ENCODE measurements at places on chromosomes 6 and 20.

DNA sequence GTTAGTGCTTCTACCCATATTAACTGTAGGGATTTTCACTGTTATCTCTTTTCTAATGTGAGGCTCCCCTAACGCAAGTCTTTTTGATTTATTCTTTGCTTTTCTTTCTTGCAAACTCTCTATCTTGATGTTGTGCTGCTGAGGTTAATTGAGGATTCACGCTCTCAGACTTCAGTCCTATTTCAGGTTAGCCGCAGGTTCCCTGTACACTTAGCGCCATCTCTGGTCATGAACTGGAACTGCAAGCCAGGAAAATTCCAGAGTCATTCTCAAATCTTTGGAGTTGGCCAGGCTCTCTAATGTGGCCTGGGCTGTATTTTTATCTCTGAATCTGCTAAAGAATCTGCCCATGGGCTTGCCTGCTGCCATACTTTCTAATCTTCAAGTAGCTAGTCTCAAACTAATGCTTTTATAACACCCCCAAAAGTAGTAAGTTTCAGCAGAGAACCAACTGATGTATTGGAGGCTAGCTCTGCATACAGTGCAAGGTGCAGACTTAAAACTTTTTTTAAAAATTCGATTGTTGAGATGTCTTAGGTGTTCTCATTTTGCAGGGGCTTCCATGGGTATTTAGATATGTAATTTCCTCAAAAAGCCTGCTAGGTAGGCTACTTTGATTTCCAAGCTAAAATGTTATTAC, 91.1 kb upstream of the OPRM1 start:
- no peak for DNase-seq

DNA sequence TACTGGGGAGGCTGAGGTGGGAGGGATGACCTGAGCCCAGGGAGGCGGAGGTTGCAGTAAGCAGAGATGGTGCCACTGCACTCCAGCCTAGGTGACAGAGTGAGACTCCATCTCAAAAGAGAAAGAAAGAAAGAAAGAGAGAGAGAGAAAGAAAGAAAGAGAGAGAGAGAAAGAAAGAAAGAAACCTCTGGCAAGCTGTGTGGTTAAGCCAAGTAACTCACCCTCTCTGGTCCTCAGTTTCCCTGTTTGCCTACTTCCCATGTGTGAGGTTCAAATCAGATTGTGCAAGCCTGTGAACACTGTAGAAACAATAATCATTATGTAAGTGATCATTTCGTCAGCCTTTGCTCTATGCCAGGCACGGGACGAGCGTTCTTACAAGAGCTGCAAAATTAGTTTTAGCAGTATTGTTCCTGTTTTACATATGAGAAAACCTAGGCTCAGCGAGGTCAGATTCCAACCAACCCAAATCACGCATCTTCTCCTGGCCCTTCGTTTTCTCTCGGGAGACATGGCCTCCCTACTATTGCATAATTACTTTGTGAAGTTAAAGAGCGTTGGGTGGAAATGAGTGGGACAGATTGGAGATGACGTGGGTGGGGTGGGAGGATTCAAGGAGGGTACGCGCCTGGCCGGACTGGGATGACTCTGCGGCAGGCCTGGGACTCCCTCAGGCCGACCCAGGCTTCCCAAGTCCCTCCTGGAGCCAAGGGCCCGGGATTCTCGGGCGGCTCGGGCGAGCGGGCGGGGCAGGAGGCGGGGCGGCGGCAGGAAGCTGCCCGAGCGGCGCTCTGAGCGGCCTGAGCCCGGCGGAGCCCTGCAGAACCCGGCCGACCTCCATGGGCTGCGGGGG, at the start of gene SNX21:
Gene SNX21, plus strand, starts transcription at position 770 of the 853 bp plus-strand sequence. CDS start 121 bp downstream, outside the sequence.
- no peak for DNase-seq

DNA sequence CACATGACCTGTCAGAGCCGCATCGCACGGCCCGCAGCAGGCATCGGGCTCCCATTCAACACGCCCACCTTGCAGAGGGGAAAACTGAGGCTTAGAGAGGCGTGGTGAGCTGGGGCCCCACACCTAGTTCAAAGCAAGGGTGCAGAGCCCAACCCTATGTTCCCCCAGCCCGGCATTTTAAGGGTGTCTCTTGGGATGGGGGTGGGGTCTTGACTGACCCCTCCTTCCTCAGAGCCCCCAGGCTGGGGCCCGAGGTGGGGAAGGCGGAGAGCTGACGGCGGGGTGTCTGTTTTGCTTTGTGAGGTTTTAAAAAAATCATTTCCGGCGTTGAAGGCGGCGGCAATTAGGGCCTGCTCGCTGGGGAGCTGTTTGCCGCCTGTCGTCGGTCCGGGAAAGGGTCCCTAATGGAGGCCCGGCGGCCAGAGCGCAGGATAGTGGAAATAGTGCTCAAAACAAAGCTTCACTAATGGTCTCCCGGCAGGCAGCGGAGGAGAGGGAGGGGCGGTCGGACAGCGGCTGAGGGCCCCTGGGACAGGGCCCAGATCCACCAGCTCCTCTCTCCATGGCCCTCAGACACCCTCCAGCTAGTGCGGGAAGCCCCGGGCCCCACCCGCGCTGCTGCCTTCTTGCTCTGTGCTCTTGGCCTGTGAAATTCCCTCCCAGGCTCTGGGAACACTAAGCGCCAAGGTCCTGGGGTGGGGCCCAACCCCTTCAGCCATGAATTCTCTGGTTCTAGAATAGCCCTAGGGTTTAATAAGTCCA, 11.9 kb downstream of the VSTM2L start:
- DNase-seq: no peak

DNA sequence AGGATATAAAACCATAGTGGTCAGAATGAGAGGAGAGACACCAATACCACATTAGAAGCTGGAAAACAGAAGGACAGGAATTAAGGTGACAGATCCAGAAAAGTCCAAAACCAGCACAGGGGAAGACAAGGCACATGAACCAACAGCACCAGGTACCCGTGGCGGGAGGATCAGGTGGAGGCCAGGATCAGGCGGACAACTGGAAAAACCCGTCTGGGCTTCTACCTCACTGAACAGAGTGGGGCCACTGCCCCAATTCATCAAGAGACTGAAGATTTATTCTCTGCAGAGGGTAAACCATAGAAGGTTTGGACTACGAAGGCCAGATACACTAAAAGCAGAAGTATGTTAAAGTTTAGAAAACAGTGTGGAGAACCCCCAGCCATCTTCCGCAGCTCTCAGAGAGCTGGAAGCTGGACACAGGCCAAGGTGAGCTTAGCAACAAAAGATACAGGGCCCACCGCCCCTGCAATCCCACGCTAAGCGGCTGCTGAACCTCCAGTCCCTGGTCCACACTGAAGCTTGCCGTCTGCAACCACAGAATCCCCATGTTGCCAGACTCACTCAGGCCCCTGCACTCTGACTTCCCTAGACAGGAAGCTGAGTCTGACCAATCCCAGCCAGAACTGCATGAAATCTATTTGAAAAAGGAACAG, 29.9 kb downstream of the ABHD12 start:
- no peak for DNase-seq

GRCh38 chr6:93447874-93448273, 28.5 kb upstream of the EPHA7 start:
- no peak for DNase-seq

- no peak for DNase-seq
Measured at GRCh38 chr6:170189236-170189635, 101.6 kb downstream of the DLL1 start.

GRCh38 chr6:30709101-30709868, 7.8 kb downstream of the MDC1 start:
- no peak for DNase-seq

- peak; percentile 9 for DNase-seq
Measured at GRCh38 chr20:45097485-45098102, 3.3 kb downstream of the KCNS1 start.

GRCh38 chr6:733431-734219, 40.7 kb upstream of the EXOC2 start:
- no peak for DNase-seq

DNA sequence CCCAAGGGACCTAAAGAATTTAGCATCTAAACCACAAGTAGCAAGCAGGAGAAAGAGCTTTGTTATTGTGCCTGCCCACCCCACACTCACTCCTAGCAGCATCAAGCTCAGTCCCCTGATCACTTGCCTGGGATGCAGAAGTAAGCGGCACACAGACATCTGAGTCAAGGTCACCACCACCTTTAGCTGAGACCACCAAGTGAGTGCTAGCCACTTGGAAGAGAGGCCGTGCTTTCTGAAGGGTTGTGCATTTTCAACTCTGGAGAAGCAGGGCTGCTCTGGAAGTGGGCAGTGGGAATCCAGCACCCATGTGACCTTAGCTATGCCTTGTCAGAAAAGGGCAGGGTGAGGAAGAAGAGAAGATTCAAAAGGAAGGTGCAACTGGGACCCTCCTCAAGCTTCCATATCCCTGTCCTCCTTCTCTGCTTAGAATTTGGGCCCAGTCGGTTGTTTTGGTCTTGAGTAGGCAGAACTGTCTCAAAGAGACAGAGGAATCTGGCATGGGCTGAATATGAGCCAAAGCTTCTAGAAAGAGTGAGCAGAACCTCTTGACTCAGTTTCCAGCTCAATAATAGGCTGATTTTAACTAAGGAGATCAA, 6.2 kb downstream of the NR2E1 start:
- no peak for DNase-seq

DNA sequence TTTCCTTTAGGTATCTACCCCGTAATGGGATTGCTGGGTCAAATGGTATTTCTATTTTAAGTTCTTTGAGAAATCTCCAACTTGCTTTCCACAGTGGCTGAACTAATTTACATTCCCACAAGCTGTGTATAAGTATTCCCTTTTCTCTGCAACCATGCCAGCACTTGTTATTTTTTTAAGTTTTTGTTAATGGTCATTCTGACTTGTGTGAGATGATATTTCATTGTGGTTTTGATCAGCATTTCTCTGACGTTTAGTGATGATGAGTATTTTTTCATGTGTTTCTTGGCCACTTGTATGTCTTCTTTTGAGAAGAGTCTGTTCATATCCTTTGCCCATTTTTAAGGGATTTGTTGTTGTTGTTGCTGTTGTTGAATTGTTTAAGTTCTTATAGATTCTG, 871.1 kb downstream of the KIF16B start:
- DNase-seq: no peak

- peak; percentile 41 for DNase-seq
Measured at GRCh38 chr6:79813854-79814709, 133.3 kb downstream of the ELOVL4 start.

DNA sequence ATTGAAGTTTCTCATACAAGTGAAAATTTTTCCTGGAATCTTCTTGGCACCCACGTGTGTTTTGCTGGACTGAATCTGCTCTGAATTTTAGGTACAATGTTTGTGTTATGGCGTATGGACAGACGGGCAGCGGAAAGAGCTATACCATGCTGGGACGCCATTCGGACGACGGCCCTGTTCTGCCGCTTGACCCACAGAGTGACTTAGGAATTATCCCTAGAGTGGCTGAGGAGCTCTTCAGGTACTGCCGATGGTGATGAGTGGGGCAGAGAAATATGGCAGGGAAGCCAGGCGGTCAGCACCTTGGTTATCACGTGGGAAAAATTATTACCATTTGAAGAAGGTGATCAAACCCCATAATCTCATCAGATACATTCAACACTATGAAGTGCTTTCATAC, 36.3 kb downstream of the KIF25 start:
- no peak for DNase-seq

DNA sequence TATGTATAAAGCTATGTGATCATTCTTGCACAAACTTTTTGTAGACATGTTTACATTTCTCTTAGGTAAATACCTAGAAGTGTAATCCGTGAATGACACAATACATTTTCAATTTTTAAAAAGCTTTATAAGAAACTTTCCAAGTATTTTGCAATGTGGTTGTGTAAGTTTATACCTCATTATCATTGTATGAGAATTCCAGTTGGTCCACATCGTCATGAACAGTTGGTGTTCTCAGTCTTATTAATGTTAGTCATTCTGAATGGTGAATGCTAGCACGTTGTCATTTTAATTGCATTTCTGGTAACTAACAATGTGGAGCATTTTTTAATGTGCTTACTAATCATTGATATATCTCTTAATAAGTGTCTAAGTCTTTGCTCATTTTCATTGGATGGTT, 116.5 kb upstream of the F13A1 start:
- no peak for DNase-seq

GRCh38 chr20:38728191-38728781, 4.0 kb downstream of the SLC32A1 start:
- DNase-seq: no peak

DNA sequence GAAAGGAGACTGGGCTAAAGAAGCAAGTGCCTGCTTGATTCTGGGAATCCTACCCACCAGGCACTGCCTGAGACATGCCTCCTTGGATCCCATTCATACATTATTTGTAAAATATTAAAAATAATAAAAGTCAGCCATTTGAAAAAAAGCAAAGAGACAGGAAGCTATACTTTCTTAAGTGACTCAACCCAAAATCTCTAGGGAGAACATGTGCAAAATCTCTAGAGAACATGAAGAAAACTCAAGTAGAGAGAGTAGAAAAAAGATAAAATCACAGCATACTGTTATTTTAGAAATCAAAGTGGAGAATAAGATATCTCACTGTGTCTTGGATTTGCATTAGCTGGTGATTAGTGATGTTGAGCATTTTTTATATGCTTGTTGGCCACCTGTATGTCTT, 197.2 kb upstream of the GGTLC1 start:
- DNase-seq: no peak

DNA sequence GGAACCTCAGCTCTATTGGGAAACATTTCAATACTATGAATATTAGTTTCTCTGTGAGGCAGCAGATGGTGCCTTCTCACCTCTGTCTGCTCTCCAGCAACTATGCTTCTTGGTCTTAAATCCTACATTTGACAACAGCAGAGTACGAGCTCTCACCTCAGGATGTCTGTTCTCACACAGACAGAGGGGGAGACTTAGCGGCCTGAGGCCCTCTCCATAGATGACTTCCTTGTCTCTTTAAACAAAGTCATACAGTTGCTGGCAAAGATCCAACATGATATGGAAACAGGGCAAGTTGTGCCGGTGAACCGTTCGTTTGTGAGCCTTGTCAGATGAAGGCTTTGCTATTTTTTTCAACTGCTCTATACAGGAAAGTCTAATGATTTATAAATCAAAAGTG, 43.7 kb upstream of the GABRR1 start:
- no peak for DNase-seq

DNA sequence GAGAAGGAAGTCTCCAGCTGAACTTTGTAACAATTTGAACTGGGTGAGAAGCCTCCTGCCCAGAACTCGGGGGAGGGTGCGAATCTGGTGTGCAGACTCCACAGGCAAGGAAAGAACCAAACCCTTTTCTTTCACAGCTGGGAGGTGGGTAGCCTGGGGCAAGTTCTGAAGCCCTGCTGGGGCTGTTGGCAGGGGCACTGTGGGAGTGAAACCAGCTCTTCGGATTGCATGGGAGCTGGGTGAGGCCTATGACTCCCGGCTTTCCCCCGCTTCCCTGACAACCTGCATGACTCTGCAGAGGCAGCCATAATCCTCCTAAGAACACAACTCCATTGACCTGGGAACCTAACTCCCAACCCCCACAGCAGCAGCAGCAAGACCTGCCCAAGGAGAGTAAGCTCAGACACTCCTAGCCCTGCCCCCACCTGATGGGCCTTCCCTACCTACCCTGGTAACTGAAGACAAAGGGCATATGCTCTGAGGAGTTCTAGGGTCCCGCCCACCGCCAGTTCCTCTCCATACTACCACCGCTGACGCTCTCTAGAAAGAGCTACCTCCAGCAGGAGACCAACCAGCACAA, 37.5 kb downstream of the SOD2 start:
- no peak for DNase-seq
